ENCODE measurements at places on chromosomes 3 and 15.

DNA sequence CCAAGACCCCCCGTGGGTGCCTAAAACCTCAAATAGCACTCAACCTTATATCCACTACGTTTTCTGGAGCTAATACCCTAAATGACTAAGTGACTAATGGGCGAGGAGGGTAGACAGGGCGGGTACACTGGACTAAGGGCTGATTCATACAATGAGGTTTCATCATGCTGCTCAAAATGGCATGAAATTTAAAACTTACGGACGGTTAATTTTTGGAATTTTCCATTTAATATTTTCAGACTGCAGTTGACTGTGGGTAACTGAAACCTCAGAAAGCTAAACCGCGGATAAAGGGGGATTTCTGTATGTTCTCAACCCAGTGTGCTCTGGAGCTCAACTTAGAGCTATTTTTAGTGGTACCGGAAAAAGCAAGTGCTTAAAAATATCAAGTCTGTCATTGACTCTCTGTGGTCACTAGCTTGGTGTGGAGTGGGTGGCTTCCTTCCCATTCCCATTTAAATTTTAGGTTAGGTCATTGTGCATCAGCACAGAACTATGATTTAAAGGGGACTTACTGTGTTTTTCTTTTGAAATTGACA is 72.9 kb downstream of the LRRC28 start:
- DNase-seq, result no peak

GRCh38 chr3:173502983-173503568 is 105.5 kb downstream of the NLGN1 start:
- DNase-seq, result no peak

DNA sequence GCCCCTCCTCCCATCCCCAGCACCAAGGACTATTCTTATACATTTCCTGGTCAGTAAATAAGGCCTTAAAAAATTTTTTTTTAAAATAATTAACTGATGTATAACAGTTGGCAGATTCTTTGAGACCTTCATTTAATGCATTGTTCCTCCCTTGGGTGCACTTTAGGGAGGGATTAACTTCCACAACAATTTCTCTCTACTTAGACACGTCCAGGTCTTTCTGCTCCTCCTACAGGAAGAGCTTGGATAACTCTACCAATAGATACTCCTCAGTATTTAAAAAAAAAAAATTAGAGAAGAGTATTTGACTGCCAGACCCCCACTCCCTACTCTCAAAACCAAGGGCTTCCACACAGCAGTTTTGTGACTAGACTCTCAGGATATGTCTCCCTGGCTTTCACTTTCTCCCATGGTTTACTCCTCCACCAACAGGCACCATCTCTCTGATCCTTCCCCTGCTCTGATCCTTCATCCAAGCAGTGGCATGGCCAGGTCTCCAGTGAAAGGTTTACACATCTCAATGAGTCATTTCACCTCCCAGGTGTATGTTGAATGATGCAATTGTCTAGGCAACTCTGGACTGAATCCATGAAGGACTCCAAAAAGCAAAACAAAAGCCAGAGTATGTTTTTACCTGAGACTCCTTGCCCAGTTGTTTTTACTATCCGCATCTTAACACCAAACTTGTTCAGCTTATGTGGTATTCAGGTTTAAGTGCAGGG is 7.4 kb downstream of the ZIC4 start:
- no peak for DNase-seq

GRCh38 chr3:42742688-42743087 is 30.4 kb downstream of the CCDC13 start:
- no peak for DNase-seq

DNA sequence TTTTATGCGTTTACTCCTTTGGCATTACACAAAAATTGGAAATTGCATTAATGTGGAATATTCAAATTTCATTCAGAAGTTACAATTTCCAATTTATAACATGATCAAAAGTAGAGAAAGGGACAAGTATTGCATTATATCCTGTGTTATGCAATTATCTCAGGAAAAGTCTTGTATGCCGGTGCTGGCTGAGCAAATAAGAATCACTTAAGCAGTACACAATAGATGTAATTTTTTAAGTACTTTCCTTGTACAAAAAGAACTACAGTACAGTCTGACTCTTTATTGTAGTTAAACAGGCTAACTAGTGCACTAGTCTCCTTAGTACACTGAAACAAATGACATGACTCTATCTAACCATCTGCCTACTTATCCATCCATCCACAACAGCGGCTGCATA is 493.2 kb upstream of the KCNMB2 start:
- no peak for DNase-seq

DNA sequence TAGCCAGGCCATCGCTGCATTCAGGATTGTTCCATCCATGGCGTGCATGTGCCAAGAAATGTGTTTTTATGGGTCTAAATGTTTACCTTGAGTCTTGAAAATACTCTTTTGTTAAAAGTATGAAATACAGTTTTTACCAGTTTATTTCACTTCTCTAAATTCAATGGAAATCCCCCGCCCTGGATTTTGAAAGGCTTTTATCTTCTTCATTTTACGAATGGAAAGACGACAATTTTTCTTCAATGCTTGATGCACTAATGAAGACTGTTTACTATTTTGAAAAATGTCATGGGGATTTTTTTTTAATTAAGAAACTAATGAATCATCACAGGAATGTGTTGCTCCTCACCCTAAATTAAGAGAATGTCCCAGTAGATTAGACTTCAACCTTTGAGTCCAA is 83.5 kb downstream of the FAM81A start:
- no peak for DNase-seq

GRCh38 chr15:56228854-56229253 is 14.8 kb downstream of the RFX7 start:
- no peak for DNase-seq

- no peak for DNase-seq
These were observed 158.1 kb upstream of the ZNF385D start for GRCh38 chr3:21909096-21909495.

DNA sequence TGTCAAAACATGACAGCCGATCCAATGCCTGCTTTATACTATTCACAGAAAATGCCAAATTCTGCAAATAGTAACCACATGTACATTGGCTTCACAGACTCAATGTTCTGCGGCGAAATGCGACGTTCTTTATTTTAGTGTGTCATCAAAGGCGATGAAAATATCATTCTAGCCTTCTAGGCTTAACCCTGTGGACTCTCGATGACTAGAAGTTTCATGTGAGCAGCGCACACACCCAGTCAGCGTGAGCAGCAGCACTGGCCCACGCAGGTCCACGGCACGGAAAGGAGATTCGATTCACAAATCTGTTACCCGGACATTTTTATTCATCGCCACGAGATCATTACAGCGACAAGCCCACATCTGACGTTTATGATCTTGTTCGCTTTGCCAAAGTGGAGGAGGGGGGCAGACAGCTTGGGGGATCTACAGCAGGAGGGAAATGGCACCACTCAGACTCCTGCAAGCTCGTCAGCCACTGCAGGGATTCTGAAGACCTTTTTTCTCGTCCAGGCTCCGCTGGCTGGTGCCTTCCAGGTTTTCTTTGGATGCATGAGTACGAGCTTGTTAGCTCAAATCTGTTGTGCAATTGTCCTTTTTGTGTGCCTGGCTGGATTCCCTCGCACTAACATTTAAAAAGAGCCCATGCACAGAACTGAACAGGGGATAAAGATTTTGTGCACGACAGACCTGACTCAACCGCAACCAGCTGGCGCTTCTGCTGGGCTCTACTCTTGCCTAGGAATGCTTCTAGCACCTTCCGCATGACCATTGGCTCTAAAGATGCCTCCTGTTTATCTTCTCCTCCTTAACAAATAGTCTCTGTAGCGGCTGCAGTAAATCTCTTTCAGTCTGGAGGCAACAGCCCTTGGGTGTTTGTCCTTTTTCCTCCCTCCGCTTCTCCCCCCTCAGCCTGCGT is 938.4 kb downstream of the MCTP2 start:
- no peak for DNase-seq

- no peak for DNase-seq
These were observed 46.3 kb upstream of the CLSTN2 start for GRCh38 chr3:139888561-139889140.

DNA sequence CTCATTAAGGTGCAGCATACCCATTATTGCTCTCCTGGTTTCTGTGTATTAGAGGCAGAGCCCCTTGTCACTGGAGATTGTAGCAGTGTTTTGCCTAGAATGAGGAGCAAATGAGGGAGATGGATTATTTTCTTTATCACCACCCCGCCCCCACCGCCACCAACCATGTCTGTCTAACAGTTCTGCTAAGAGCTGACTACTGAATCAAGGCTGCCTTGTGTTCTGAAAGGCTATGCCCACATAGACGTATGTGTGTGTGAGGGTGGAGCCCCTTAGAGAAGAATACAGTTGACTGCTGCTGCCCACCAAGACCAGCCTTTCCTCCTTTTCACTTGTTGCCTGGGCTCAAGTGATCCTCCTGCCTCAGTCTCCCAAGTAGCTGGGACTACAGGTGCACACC is 47.4 kb downstream of the RAD54L2 start:
- no peak for DNase-seq

GRCh38 chr3:194497799-194498575 is 11.2 kb upstream of the ATP13A3 start:
- DNase-seq, result no peak

DNA sequence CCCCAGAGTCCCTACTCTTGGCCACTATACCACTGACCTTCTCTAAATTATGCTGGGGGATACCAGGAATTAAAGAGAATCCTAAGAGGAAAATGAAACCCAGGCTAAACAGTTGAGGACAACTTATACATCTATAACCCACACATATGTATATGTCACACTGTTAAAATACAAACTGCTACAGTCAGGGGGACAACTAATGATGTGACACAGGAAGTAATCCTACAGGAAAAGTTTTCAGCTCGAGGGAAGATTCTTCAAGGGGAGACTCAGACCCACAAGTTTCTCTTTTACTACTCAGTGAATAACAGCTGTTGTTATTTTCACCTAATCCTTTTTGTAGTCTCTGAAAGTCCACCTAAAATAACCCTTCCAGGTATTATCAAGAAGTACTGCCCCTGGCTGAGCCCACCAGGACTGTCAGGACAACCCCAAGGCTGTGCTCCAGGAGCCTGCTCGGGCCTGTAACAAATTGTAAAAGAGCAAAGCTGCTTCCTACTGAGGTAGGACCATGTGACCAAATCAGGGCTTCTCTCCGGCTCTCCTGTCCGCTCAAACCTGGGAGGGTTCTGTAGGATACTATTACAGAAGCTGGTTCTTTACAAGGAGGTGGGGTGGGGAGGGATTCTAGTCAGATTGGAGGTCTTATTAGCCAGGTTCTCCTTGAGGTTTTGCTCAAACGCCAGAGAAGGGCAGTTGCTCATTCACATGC is 91.6 kb downstream of the SRGAP3 start:
- no peak for DNase-seq

DNA sequence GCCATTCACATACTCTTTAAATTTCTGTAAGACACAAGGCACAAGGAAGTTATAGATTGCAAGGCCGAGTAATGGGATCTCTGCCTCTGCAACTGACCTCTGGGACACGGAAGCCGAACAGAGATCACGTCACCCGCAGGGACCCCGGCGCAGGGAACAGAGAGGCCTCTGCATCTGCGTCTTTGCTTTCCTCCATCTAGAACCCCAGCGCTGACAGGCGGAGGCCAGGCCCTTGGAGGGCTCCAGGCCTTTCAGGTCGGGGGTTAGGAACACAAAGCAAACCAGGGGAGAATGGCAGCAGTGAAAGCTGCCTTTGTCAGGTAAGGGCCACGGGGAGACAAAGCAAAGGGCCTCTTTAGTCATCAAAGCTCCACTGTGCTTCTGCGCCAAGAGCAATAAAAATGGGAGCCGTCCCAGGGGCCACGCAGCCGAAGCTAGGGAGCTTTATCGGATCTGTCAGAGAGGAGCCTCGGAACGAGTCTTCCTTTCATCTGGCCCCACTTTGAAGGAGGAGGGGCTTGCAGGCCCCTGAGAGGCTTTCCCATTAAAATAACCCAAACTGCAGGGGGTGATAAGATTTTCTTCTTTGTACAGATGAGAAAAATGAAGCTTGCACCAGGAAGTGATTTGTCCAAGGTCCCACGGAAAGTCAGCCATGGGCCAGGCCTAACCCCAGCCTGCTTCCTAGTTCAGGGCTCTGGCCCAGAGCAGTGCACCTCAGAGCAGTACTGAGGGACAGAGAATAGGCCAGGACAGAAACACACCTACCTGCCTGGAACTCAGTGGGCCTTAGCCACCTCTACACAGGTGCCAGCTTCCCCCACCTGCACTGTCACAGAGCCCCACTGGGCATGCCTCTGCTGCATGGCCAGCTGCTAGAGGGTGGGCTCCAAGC is 84.4 kb upstream of the RAD18 start:
- no peak for DNase-seq

DNA sequence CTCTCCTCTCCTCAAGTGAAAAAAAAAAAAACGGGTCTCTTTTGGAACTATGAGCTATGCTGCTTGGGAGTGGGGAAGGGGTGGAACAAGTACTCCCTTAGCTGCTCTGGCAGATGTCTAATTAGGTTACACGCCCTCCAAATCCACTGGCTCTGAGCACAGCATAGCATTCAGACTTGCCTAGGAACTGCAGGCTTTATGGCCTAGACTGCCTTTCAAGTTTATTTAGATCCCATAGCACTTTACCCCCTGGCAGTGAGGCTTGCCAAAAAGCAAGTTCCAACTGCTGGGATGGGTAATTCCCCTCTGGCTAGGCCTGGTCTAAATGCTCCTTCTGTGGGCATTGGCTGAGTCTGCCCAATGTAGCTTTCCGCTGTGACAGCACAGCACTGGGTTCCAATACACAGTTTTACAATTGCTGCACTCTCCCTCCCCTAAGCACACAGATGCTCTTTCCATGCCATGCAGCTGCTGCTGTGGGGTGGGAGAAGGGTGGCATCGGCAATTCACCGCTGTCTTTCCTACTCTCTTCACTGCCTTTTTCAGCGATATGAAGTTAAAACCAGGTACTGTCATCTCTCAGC is 152.8 kb downstream of the KCNAB1 start:
- DNase-seq, result no peak

DNA sequence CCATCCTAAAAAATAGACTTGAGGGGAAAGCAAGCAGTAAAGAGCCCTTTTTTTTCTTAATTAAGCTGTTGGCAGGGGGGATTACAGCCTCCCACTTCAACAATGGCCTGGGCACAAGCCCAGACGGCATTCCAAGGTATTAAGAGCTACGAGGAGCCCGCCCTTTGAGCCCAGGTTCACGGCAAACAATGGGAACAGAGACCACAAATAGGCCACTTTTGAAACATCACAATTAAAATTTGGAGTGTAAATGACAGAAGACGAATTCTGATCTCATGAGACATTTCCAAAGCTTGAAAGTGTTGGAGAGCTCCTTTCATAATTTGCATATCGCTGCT is 8.9 kb downstream of the CHSY1 start:
- DNase-seq, result no peak

- DNase-seq, result no peak
These were observed 149.1 kb upstream of the HACD2 start for GRCh38 chr3:123733805-123734526.

DNA sequence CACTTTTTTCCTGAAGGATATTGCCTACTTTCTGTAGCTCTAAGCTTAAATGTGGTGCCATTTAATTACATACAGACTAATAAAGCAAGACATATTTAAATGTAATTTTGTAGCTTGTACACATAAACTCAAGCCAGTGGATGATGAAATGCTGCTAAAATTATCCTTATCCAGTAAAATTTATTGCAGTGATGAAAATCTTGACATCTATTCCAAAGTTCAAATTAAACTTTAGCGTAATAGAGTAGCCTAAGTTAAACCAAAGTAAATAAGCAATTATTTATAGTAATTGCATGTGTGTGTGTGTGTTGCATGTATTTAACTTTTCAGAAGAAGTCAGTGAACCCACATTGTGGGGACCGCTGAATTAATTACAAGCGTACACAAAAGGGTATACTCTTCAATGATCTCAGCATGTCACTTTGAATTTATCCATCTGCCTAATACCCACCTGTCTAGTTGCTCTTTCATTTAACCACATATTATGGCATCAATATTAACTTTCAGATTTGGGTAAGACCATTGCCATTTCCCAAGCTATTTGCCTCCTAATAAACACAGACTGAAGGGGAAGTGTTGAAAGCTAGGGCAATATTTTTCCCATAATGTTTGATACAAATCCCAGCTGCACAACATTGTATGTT is 85.0 kb downstream of the MECOM start:
- no peak for DNase-seq

Measured in Jurkat, Clone E6-1 (cell line).